ENCODE measurements at places on chromosomes 2 and 18. TPM values are rescaled to one million over a fixed set of nuclear protein-coding genes. Genes with fewer than 3 reads are reported as not detected.

Gene EVX2
- total RNA-seq, result not detected

Gene CD207
- total RNA-seq, result not detected

- no peaks in the 10 kb centered on the region for H3K36me3 ChIP-seq
- no peaks in the 10 kb centered on the region for H3K27me3 ChIP-seq
- DNase-seq, result no peak
- no peak overlapping the region for H3K27ac ChIP-seq
These were observed 34.8 kb upstream of the ITGAV start for GRCh38 chr2:186554850-186555671.

Gene FAP
- 15.1 TPM for total RNA-seq

DNA sequence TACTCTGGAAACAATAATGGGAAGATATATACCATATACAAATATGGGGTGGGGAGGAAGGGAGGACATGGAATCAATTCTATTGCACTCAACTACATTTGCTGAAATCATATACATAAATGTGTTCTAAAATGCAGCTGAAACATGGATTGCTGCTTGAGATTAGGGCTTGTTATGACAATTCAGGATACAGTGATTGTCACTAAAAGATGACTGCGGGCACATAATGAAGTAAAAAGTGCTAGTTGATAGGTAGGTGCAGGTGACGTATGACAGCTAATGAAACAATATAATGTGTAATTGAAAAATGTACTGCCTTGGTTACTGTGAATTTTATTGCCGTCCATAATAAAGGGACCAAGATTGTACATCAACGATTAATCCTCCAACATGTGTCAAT, 1062.1 kb upstream of the FANCL start:
- no peak for DNase-seq
- no peaks in the 10 kb centered on the region for H3K36me3 ChIP-seq
- no peak overlapping the region for H3K27ac ChIP-seq
- H3K27me3 ChIP-seq, result no peaks in the 10 kb centered on the region

Gene RGPD4
- total RNA-seq, result not detected

GRCh38 chr2:68044099-68044498, 18.7 kb downstream of the C1D start:
- no peak overlapping the region for H3K4me3 ChIP-seq
- H3K4me1 ChIP-seq, result peaks cover 33% of the 10 kb centered on the region
- no peak for DNase-seq
- no peaks in the 10 kb centered on the region for H3K27me3 ChIP-seq
- H3K36me3 ChIP-seq, result peaks cover 31% of the 10 kb centered on the region

Gene TRABD2A
- total RNA-seq, result 1.3 TPM

DNA sequence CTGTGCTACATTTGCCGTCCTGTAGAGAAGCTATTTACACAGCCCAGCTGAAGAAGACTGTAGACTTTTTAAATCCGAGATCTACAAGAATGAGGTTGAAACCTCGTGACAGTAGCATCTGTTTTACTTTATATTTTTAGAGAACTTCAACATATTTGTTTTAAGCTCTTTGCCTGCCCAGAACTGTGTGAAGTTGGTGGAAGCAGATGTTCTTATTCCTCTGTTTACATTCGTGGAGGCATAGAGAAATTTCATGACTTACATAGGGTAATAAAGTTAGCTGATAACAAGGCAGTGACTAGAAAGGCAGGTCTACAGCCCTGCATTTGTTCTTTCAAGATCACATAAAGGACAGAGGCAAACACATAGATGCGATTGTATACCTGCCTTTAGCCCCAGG, 47.0 kb upstream of the MAP3K20 start:
- peak overlapping the region; percentile 29 for H3K27ac ChIP-seq
- H3K36me3 ChIP-seq, result no peaks in the 10 kb centered on the region
- DNase-seq, result peak; percentile 52

- no peaks in the 10 kb centered on the region for H3K27me3 ChIP-seq
- no peak for DNase-seq
- H3K4me1 ChIP-seq, result no peaks in the 10 kb centered on the region
- no peak overlapping the region for H3K27ac ChIP-seq
- H3K4me3 ChIP-seq, result no peak overlapping the region
These were observed 239.4 kb upstream of the LYPD1 start for GRCh38 chr2:132909427-132909826.

Gene IL37
- not detected for total RNA-seq

Gene PRKAG3
- total RNA-seq, result not detected

GRCh38 chr18:11284811-11285210, 135.4 kb upstream of the PIEZO2 start:
- no peaks in the 10 kb centered on the region for H3K4me1 ChIP-seq
- H3K27ac ChIP-seq, result no peak overlapping the region

DNA sequence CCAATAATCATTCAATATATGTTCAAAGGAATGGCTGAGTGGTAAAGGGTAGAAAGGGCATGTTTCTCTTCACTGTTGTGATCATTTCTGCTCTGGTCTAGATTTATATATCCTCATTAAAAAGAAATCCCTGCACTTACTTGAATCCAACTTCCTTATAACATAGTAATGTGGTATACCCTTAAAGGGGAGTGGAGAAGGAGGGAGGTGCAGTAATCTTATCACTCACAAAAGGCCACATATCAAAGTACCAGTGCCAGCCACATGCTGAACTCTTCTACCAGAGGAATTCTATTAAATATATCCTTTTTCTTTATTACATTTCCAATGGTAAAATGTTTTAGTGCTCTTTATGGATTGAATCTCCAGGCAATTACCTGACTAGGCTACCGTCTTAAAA, 3.3 kb downstream of the KATNAL2 start:
- no peak for DNase-seq
- no peak overlapping the region for H3K4me3 ChIP-seq
- no peaks in the 10 kb centered on the region for H3K27me3 ChIP-seq
- H3K4me1 ChIP-seq, result peaks cover 10% of the 10 kb centered on the region
- H3K36me3 ChIP-seq, result no peaks in the 10 kb centered on the region
- no peak overlapping the region for H3K27ac ChIP-seq

GRCh38 chr2:6946722-6947121, 29.5 kb downstream of the RNF144A start:
- H3K4me3 ChIP-seq, result no peak overlapping the region
- no peak overlapping the region for H3K27ac ChIP-seq
- no peak for DNase-seq
- H3K36me3 ChIP-seq, result peaks cover 9% of the 10 kb centered on the region

GRCh38 chr2:132449868-132450267, 33.3 kb downstream of the GPR39 start:
- H3K36me3 ChIP-seq, result no peaks in the 10 kb centered on the region
- H3K4me1 ChIP-seq, result peaks cover 8% of the 10 kb centered on the region
- no peaks in the 10 kb centered on the region for H3K27me3 ChIP-seq
- H3K4me3 ChIP-seq, result no peak overlapping the region
- DNase-seq, result no peak

GRCh38 chr18:45793264-45793965, 32.1 kb upstream of the SIGLEC15 start:
- no peak overlapping the region for H3K4me3 ChIP-seq
- no peak for DNase-seq
- no peaks in the 10 kb centered on the region for H3K36me3 ChIP-seq
- H3K27ac ChIP-seq, result no peak overlapping the region

DNA sequence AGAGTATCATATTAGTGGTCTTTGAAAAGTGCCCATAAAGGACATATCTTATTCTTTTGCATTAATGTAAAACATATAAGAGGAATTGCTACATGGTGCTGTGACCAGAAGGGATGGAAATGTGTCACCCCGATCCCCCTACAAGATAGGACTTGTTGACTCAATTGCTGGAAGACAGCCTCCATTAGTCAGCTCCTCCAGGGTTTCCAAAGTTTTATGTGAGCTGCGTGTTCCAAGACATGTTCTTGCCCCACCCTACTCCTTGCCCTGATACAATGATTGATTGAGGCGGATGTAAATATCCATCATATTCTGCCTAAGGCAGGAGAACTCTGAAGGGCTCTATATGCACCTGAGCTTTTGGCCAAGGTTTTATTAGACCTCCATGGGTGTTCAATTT, 541.0 kb upstream of the ZEB2 start:
- H3K4me1 ChIP-seq, result no peaks in the 10 kb centered on the region
- no peak overlapping the region for H3K4me3 ChIP-seq
- no peaks in the 10 kb centered on the region for H3K27me3 ChIP-seq
- DNase-seq, result no peak

DNA sequence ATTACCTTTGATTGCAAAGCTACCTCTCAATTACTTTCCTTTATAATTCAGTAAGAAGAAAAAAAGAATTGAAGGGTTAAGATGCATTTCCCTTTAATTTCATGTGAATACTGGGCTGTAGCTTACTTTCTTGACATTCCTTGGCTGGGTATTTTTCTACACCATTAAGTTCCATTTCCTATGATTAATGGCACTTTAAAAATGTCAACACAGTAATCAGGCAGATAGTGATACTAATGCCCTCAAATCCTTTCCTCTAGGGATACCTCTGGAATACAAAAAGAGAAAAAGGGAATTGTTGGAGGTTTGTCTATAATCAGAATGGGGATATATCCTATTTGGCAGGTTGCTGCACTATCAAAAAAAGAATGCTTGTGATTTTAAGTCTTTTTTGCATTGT, 216.9 kb downstream of the SRBD1 start:
- H3K4me1 ChIP-seq, result no peaks in the 10 kb centered on the region
- no peaks in the 10 kb centered on the region for H3K27me3 ChIP-seq
- H3K27ac ChIP-seq, result no peak overlapping the region

GRCh38 chr2:42239289-42239661, 70.1 kb downstream of the EML4 start:
- no peak for DNase-seq
- no peaks in the 10 kb centered on the region for H3K36me3 ChIP-seq
- no peak overlapping the region for H3K4me3 ChIP-seq
- peaks cover 35% of the 10 kb centered on the region for H3K4me1 ChIP-seq
- H3K27ac ChIP-seq, result no peak overlapping the region

Gene CCBE1
- total RNA-seq, result 4.0 TPM

- no peaks in the 10 kb centered on the region for H3K27me3 ChIP-seq
- peaks cover 8% of the 10 kb centered on the region for H3K36me3 ChIP-seq
- no peak overlapping the region for H3K27ac ChIP-seq
- H3K4me3 ChIP-seq, result no peak overlapping the region
- H3K4me1 ChIP-seq, result peaks cover 9% of the 10 kb centered on the region
- DNase-seq, result no peak
These were observed 1.8 kb downstream of the ATP9B start for GRCh38 chr18:79071037-79071436.

- H3K4me1 ChIP-seq, result peaks cover 74% of the 10 kb centered on the region
- no peak overlapping the region for H3K4me3 ChIP-seq
- DNase-seq, result peak; percentile 54
- no peaks in the 10 kb centered on the region for H3K27me3 ChIP-seq
These were observed 50.3 kb upstream of the FOSL2 start for GRCh38 chr2:28342081-28342967.

DNA sequence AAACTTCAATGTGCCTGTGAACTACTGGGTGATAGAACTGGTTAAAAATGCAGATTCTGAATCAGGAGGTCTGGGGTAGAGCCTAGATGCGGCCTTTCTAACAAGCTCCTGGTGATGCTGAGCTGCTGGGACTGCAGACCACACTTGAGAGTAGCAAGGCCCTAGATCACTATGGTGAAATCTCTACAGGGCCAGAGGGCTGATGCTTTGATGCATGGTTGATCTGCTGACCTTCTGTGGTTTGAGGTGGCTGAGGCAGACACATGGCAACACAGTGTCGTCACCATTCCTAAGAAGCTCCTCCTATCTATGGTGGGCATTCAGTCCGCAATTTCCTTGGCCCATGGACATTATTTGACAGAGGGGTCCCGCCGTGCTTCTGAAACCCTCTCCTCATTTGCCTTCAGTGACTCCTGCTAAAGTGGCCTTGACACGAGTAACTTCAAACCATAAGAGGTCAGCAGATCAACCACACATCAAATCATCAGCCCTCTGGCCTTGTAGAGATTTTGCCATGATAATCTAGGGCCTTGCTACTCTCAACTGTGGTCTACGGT, 19.8 kb downstream of the CCDC68 start:
- H3K27me3 ChIP-seq, result no peaks in the 10 kb centered on the region
- no peak overlapping the region for H3K27ac ChIP-seq
- peaks cover 17% of the 10 kb centered on the region for H3K36me3 ChIP-seq
- no peak for DNase-seq

DNA sequence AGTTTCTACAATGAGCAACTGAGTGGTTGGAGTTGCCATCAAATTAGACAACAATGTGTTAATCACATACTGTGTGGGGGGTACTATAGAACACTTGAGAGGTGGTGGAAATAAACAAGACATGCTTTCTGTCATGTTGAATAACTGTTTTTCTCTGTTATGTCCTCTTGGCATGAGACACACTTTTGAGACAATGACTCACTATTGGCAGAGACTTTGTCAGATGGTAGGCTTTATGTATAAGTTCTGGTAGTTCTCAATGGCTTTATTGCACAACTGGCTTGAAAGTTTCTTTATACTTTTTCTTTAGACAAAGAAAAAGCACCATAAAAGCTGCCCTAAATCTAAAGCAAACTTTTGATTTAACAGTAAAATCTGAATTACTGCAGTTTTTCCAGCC, 578.7 kb downstream of the ADCYAP1 start:
- DNase-seq, result peak; percentile 17
- H3K4me3 ChIP-seq, result no peak overlapping the region
- H3K36me3 ChIP-seq, result no peaks in the 10 kb centered on the region
- no peaks in the 10 kb centered on the region for H3K27me3 ChIP-seq
- no peak overlapping the region for H3K27ac ChIP-seq

DNA sequence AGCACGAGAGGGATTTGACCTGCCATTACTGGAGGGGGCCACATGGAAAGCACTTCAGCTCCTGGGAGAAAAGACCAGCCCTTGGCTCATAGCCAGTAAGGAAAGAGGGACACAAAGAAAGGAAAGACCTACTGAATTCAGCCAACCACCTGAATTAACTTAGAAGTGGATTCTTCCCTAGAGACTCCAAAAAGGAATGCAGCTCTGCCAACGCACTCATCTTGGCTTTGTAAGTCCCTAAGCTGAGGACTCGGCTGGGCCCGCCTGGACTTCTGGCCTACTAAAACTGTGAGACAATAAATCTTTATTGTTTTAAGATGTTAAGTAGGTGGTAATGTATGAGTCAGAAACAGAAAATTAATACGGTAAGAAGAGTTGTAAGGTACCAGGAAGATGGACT, 11.5 kb downstream of the ATF2 start:
- H3K4me3 ChIP-seq, result no peak overlapping the region
- DNase-seq, result no peak
- H3K4me1 ChIP-seq, result peaks cover 57% of the 10 kb centered on the region
- H3K27ac ChIP-seq, result no peak overlapping the region
- H3K27me3 ChIP-seq, result no peaks in the 10 kb centered on the region

DNA sequence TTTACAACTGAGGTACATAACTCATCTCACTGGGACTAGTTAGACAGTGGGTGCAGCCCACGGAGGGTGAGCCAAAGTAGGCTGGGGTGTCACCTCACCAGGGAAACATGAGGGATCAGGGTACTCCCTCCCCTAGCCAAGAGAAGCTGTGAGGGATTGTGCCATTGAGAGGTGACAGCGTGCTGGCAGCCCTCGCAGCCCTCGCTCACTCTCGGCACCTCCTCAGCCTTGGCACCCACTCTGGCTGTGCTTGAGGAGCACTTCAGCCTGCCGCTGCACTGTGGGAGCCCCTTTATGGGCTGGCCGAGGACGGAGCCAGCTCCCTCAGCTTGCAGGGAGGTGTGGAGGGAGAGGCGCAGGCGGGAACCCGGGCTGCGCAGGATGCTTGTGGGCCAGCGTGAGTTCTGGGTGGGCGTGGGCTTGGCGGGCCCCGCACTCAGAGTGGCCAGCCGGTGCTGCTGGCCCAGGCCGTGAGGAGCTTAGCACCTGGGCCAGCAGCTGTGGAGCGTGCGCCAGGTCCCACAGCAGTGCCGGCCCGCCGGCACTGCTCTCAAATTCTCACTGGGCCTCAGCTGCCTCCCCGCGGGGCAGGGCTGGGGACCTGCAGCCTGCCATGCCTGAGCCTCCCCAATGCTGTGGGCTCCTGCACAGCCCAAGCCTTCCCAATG, 44.5 kb upstream of the FAM110C start:
- DNase-seq, result no peak
- H3K27me3 ChIP-seq, result peaks cover 10% of the 10 kb centered on the region
- H3K4me1 ChIP-seq, result no peaks in the 10 kb centered on the region
- H3K4me3 ChIP-seq, result no peak overlapping the region

Gene ADRA2B
- 2.0 TPM for total RNA-seq

Measured in stomach (tissue), 19 donors.